Inflammatory macrophage (primary cell): ENCODE measurements at places on chromosomes 12 and 14.
A peak's percentile ranks its signal among the peaks of the same experiment; 100 is the strongest.

DNA sequence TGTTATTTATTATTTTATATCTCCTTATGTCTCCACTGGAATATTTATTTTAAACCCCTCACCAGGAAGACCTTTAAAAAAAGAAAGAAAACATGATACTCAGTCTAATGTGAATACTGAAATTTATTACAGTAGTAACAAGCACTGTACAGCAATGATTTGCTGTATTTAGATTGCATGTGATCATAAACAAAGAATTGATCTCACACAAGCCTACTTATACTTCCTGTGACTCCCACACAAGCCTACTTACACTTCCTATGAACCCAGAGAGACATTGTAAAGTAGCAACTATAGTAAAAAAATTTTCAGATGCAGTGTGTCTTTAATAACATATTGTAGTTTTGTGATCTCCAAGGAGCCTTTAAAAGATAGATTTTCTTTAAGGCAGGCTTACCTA is 142.7 kb upstream of the SYT1 start:
- DNase-seq = peak; percentile 8

- no peak for DNase-seq
These were observed 29.0 kb downstream of the LTBP2 start for GRCh38 chr14:74582910-74583581.

- DNase-seq = no peak
These were observed 4.4 kb downstream of the TMEM179 start for GRCh38 chr14:104600141-104600643.

- DNase-seq = no peak
These were observed 96.1 kb upstream of the IFNG-AS1 start for GRCh38 chr12:67893022-67893580.

DNA sequence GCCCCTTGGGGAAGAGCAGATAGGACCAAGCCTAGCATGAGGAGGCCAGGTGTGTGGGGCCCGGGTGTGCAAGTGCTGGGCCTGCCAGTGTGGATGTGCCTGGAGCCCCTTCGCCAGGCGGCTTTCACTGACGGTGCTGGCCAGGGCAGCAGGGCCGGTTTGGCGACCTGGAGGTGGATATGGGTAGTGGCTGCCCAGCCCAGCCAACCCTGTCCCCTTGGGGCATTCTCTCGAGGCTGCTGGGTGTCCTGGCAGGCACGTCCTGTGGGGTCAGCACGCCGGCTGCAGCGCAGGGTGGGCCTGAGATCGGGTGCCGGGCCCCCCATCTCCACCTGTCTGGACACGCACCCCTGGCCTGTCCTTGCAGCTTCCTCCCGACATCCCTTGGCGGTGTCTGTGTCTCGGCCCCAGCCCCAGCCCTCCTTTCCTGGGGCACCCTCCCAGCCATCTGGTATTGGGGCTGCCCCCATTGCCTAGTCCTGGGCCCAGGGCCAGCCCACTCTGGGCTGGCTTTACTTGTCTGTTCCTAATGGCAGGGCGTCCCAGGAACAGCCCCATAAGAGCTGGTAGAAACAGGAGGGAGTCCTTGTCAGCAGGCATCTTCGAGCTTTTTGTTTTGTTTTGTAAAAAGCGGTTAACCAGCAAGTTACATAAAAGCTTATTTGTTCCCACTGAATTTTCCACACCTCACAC is 7.2 kb upstream of the CRIP2 start:
- DNase-seq = no peak

DNA sequence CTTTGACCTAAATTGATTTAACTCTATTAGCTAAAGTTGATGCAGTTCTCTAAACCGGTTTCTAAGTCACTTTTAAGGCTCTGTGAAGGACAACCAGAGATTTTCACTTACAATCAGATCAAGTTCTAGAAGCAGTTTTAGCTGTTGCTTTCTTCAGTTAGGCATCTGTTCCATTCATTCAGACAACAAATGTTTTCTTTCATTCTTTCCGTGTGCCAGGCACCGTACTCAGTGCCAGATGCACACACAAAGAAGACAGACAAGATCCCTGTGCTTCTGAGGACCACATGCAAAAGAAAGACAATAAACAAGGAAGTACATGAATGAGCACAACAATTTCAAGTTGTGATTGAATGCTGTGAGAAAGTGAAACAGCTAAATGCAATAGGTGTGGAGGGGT is 11.1 kb upstream of the EGLN3 start:
- DNase-seq = no peak

- no peak for DNase-seq
These were observed 870 bp upstream of the TBPL2 start for GRCh38 chr14:55441286-55441685.

GRCh38 chr12:41206298-41206697 is 18.2 kb downstream of the PDZRN4 start:
- no peak for DNase-seq

- no peak for DNase-seq
These were observed 306.7 kb upstream of the E2F7 start for GRCh38 chr12:77372026-77372425.

DNA sequence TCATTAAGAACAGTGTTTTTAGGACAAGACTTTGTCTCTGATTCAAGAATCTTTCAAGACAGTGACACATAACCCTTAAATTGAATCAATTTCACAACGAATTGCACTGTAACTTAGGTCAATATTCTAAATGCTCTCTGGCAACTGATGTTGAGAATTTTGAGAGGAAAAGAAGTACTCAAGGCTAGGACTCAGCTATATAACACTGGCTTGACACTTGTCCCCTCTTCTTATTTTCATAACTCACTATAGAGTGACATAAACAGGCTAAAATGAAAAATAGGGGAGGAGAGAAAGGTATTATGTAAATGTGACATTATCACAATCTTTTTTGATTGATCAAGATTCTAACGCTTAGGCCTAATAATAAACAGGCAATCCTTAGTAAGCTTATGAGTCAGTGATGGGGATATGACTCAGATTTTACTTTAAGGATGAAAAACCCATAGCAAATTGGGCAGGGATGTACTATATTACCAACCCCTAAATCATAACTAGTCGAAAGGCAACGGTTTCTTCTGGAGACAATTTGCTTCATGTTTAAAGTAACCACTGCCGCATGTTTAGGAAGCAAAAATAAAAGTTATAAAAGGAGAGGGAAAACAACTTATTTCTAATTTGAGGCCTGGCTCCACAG is 10.9 kb downstream of the BTG1 start:
- peak; percentile 28 for DNase-seq

DNA sequence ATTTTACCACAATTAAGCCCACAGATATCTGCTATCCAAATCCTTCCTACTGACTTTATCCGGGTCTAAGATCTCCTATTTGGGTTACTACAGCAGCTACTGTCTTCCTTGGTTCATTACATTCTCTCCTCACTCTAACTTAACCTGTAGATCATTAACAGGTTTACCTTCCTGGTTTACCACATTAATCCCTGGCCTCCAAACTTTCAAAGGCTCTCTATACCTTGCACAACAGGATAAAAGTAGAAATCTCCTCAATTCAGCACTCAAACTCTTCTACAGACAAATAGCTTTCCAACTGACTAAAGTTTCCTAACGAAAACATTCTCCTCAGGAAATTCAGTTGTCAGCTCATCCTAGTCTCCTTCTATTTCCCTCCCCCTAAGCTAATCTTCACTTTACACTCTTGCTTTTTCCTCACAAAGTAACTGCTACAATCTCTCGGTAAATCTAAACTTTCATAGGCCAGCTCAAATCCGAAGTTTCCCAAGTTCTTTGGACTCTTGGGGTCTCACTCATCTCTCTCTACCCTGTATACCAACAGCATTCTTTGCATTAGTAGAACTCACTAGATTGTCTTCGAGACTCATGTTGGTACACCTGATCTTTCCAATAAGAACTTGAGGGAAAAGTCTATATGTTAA is 2.7 kb downstream of the BTBD7 start:
- no peak for DNase-seq

DNA sequence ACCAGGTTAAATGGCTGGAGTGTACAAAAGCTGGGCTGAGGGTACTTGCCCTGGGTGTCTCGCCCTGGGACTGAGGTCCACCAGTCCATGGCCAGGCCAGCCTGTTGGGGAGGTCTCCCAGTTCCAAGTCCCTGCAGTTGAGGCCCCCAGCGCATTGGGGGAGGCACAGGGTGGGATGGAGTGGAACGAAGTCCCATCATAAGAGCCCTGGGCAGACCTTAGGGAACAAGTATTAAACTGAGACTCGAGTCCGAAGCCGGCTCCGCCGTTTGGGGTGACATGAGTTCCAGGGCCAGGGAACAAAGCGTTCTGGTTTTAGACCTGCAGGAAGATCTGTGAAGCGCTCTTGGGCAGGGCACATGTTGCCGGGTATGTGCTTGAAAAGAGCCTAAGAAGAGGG is 84.7 kb downstream of the ALG10 start:
- DNase-seq = no peak

DNA sequence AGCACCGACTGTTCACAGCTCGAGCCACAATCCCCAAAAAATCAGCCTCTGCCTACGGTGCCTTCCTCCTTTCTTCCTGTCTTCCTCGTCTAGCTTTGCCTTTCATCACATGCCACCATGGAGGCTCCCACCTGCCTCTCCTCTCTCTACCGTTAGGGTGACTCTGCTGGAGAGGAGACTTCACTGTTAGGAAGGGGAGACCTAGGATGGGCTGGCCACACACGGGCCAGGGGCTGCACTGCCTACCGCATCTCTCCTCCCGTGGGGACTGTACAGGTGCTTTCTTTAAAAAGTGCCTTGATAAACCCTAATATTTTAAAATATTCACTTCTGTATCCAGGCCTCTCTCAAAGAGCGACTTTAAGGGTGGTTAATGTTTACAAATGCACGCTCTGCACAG is 1104.7 kb downstream of the BCL11B start:
- no peak for DNase-seq

- no peak for DNase-seq
These were observed 1.9 kb upstream of the HAL start for GRCh38 chr12:95997911-95998510.

DNA sequence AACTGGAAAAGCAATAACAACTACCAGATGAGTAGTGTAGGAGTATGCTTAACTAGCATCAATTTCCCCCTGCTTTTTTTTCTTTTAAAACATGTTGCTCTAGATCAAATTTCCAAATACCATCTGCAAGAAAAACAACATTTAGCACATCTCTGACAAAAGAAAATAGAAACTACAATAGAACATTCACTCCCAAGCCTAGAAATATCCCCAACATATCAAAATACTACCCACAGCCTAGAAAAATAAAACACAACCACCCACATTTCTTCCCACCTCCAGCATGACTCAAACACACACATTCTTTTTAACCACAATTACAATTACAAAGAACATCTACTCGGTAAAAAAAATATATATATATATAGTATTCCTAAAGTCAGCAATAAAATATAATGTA is 120.0 kb downstream of the PPFIA2 start:
- no peak for DNase-seq

DNA sequence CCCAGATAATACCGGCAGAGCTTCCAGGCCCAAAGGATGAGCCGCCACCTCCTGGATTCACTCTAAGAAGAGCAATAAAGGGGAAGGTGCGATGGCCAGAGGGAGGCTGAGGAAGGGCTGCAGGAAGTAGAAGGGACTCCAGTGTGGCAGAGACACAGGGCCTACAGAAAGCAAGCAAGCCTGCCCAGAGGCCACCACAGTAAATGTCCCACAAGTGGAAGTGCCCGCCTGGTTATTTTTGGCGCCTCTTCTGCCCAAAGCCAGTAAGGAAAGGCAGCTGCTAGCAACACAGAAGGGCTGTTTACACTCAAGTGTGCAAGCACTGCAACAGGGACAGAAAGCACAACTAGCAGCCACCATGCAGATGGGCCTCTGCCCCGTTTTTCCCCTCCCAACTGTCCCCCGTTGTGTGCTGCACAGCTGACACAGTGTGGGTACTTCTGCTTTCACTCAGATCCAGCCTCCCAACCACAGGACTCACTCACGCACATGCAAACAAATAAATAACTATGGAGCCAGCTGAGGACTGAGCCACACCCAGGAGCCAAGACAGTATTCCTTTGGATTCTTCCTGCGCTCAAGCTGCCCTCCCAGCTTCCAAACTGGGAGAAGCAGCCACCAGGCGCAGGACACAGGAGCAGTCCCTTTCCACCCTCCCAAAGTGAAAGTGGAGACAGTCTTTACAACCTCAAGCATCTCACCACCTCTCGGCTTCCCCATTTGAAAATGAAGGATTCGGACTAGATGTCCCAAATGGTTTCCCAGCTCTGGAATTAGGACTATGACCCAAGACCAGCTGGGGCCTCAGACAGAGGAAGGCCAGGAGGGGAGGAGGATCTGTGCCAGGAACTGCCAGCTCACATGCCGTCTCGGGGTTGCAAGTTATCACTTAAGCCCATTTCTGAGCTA is 40.0 kb upstream of the PNMA1 start:
- peak; percentile 77 for DNase-seq

GRCh38 chr12:105077435-105077834 is 6.8 kb downstream of the ALDH1L2 start:
- no peak for DNase-seq

DNA sequence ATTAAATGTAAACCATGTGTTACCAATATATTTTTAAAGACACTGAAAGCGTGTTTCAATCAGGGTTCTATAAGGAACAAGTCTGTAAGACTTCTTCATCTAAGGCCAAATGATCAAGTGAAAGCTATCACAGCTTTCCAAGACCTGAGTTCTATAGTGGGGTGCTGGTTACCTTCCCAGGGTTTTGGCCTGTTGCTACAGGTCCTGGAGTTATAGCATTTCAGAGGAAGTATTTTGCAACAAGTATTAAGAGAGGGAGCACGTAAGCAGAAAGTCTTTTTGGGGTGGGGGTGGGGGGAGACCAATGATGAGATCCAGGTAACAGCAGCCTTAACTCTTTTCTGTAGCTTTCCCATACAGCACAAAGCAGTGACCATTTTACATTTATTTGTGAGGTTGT is 43.8 kb downstream of the FOXN3 start:
- DNase-seq = no peak
